ENCODE measurements at places on chromosomes 2 and 18.

DNA sequence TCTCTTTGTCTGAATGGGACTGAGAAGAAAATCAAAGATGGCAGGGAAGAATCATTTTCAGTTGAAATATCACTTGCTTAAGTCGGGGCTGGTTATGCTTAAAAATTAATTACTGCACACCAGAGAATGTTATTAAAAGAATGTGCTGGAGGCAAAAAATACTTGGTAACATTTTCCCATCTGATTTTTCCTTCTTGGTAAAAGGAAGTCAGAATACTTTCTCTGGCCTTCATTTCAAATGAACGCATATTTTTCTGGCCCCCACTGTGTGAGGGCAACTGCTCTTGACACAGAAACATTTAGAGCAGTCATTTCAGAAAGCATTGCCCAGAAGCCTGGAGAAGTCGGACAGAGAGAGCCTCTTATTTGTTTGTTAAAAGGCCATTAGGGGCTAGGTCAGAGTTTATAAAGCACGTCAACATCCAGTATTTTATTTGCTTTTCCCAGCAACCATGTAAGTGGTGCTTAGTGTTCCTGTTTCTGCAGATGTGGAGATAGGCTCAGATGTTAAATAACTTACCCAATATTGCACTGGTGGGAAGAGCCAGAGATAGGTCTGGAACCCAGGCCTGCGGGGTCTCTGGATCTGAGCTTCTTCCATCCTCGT lies 32.9 kb upstream of the LYPD6B start:
- no peak for DNase-seq

- no peak for DNase-seq
These were observed 369.1 kb downstream of the SETBP1 start for GRCh38 chr18:45049578-45050319.

GRCh38 chr18:72720116-72720515 lies 147.7 kb downstream of the NETO1 start:
- no peak for DNase-seq

- no peak for DNase-seq
These were observed 151.7 kb upstream of the KLF7 start for GRCh38 chr2:207317378-207317984.

GRCh38 chr2:156125018-156125417 lies 207.5 kb downstream of the NR4A2 start:
- DNase-seq = no peak

DNA sequence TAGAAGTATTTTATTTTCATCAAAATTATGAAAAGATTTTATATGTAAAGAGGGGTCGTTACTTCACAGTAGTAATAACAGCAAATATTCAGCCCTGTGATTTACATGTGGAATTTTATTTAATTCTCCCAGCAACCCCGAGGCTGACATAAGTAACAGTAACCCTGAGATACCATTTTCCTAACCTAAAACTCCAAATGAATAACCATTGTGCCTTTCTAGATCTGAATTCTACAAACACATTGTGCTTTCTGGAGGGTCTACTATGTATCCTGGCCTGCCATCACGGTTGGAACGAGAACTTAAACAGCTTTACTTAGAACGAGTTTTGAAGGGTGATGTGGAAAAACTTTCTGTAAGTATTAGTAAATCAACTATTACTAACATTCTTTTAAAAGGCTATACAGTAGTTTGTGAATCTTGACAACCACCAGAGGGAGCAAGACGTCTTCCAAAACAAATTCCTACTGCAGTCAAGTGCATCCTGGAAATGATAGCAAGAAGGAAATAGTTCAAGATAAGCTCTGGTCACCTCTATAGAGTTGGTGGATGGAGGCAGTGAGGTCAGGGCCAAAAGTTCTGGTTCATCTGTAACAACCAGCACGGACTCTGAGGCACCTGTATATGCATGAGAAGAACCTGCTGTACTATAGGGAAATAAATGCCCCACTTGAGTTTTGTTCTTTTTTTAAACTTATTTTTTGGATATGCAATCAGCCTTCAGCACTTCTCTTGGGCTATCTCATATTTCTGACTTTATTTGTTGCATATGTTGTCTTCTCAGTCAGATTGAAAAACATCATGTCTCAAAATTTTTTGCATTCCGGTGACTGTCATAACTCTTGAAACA lies 37.4 kb downstream of the ACTR2 start:
- no peak for DNase-seq

GRCh38 chr2:100137866-100138570 lies 4.4 kb downstream of the AFF3 start:
- no peak for DNase-seq

- DNase-seq = no peak
These were observed 9.3 kb downstream of the LDLRAD4 start for GRCh38 chr18:13227910-13228309.

DNA sequence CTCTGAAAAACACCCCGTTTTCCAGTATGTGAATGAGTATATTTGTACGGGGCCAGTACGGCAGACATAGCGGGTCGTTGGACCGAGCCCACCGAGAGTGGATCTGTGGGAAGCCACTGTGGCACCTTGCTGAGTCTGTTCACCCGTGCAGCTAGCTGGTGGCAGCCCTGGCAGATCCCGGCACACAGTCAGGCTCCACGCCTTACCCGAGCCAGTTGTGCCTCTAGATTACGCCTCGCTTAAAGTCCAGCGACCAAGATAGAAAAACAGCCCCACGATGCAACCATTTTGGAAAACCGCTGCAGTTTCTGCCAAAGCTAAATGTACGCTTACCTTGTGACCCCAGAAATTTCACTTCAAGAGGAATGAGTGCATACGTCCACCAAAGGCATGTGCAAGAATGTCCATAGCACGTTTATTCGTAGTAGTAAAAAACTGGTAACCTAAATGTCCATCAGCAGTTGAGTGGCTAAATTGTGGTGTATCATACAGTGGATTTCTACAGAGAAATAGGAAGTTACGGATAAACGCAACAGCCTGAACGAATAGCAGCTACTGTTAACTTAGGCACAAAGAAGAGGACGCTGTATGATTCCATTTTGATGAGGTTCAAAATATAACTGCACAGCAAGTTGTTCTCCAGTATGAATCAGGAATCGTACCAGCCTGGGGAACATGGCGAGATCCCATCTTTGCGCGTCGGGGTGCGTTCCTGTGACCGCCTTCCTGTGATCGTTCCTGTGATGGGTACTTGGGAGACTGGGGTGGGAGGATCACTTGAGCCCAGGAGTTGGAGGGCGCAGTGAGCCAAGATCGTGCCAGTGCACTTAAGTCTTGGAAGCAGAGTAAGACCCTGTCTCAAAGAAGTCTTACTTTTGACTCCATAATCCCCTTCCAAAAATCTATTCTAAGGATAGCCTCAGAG lies 688 bp upstream of the WDR33 start:
- no peak for DNase-seq

DNA sequence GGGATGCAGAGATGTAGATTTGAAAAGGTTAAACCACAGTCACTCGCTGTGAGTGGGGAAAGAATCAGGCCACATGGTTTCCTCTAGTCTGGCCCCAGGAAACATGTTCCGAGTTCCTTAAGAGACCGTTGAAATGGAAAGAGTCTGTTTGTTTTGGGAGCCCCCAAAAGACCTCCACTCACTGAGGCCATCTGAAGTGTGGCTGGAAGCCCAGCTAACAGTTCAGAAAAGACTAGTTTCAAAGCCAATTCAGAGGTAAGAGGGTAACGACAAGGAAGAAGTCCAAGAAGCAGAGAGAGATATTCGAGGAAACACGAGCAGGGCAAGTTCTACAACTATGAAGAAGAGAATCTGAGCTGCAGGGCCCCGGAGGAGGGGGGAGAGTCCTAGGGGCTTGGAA lies 61.0 kb downstream of the APOB start:
- no peak for DNase-seq

GRCh38 chr2:110948027-110948674 lies 172.6 kb upstream of the BCL2L11 start:
- DNase-seq = no peak

DNA sequence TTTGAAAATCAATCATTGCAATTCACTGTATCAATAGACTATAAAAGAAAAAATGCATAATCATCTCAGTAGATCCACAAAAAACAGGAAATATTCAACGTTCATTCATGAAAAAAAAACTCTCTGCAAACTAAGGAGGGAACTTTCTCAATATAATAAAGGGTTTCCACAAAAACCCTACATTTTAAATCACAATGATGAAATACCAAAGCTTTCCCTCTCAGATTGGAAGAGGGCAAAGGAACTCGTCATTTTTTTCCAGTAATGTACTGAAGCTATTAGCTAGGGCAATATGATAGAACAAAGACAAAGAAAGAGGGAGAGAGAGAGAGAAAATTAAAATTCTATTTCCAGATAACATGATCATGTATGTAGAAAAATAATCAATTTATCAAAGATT lies 167.1 kb upstream of the RBMS1 start:
- DNase-seq = no peak

GRCh38 chr2:238568455-238569440 lies 142.0 kb downstream of the ASB1 start:
- no peak for DNase-seq

DNA sequence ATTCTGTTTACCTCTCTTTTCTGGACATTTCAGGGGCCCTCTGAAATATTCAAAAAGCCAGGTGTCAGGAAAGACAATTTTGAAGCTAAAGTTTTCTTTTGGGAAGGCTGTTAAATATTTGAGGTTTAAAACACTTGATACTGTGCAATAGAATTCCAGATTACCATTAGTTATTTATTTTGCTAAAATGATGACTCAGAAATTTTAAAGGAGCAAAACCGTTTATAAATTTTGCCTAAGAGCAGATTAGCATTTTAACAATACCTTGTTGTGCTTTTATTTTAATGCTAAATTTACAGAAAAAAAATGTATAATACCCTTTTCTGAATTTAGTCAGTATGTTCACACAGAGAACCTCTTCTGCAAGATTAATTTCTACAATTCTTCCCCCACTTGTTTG lies 1159.9 kb downstream of the DSC3 start:
- no peak for DNase-seq

GRCh38 chr2:218249691-218250090 lies 11.1 kb upstream of the GPBAR1 start:
- DNase-seq = no peak

DNA sequence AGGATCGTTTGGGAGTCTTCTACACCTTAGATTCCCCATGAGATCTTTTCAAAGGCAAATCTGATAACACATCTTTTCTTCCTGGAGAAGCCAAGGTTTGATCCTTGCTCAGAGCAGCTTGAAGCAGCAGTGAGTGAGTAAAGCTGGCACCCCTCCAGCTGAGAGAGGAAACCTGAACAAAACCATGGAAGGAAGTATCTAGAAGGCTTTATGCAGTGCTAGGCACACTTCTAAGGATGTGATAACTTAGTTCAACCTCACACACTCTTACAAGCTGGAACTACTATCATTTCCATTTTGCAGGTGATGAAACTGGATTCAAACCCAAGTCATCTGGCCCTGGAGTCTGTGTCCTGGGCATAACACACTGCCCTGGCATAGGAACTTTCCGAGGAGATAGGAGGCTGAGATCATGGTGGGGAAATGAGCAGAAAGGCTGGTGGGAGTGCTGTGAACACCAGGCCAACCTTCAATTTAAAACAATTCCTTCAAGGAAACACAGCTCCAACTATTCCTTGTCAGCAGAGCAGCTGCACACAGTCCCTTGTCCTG lies 71.2 kb downstream of the CTAGE1 start:
- no peak for DNase-seq

GRCh38 chr2:68839260-68839833 lies 31.9 kb downstream of the BMP10 start:
- DNase-seq = no peak

DNA sequence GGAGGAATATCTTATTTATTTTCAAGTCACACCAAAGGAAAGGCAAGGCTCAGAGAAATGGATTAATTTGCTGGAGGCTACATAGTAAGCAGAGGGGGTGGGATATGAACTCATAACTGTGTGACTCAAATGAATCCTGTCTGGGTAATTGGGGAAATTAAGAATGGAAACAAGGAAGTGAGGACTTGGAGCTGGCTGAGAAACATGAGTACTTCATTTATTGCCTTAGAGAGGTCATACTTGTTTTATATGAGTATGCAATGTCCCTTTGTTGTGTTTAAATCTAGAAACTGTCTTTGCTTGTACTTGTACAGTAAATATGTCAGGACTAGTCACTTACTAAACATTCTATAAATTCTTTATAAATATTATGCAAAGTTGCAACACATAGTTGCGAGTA lies 2166.7 kb upstream of the PIK3C3 start:
- no peak for DNase-seq

- no peak for DNase-seq
These were observed 22.4 kb downstream of the ARL6IP6 start for GRCh38 chr2:152740743-152741328.

- DNase-seq = no peak
These were observed 66.0 kb upstream of the MYCN start for GRCh38 chr2:15874321-15874720.

GRCh38 chr18:26813043-26813442 lies 52.5 kb downstream of the AQP4 start:
- no peak for DNase-seq

GRCh38 chr2:33223856-33224255 lies 252.6 kb upstream of the RASGRP3 start:
- no peak for DNase-seq

GRCh38 chr2:130890941-130891669 lies 54.4 kb downstream of the ARHGEF4 start:
- DNase-seq = no peak

DNA sequence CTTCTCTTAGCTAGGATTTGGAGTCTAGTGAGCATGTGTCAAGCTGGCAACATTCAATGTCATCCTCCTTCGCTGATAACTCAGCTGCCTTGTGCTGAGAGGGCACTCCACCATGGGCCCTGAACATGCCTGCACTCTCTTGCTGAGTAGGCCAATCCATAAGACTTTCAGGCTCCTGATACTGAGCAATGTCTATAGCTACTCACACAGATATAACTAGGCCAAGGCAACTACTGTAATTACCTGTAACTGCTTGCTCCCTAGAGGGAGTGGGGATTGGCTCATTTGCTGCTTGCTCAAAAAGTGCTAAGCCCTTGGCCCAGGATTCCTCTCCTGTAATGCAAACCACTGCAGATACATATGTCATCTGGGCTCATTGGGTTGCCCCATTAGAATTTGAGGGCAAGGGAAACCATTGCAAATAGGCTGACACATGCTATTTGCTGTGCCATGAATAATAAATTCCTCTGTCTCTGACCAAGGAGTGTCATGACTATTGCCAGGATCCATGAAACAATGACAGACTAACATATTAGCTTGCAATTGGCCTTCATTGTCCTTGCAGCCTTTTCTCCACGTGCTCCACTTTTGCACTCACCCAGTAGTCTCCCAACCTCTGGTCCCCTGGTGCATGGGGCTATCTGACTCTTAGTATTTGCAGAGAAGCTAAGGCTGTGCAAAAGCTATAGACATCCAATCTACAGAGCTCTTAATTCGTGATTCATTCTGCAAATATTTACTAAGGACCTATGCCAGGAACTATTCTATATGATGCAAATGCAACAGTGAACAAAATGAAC lies 36.9 kb upstream of the BMPR2 start:
- DNase-seq = no peak

GRCh38 chr18:13218368-13218991 lies at the start of gene LDLRAD4:
Gene LDLRAD4 (plus strand): TSS chr18:13218760.
- no peak for DNase-seq

Data from amygdala (tissue), 56 donors.